ENCODE measurements at places on chromosomes 11 and 22.

- no peak for DNase-seq
Measured at GRCh38 chr11:121522043-121522941, 69.5 kb upstream of the SORL1-AS1 start.

GRCh38 chr11:128905345-128906184 is 14.4 kb downstream of the KCNJ5 start:
- peak; percentile 69 for DNase-seq

- DNase-seq = no peak
Measured at GRCh38 chr11:46012185-46012584, 89.7 kb downstream of the LARGE2 start.

DNA sequence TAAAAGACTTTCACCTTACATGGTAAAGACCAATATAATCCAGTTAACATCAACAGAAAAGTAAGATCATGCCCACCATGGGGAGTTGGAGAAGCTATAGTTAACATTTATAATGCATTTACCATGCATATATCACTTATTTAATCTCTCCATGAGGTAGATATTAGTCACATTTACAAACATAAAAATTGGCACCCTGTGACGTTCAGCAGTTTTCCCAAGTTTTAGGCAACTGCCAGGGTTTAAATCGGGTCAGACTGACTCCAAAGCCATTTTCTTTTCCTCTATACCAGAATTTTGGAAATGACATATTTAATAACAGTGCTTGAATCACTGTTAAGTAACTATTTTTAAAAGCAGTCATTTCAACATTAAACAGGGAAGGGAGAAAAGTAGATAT is 266.3 kb downstream of the DDX10 start:
- DNase-seq = no peak

DNA sequence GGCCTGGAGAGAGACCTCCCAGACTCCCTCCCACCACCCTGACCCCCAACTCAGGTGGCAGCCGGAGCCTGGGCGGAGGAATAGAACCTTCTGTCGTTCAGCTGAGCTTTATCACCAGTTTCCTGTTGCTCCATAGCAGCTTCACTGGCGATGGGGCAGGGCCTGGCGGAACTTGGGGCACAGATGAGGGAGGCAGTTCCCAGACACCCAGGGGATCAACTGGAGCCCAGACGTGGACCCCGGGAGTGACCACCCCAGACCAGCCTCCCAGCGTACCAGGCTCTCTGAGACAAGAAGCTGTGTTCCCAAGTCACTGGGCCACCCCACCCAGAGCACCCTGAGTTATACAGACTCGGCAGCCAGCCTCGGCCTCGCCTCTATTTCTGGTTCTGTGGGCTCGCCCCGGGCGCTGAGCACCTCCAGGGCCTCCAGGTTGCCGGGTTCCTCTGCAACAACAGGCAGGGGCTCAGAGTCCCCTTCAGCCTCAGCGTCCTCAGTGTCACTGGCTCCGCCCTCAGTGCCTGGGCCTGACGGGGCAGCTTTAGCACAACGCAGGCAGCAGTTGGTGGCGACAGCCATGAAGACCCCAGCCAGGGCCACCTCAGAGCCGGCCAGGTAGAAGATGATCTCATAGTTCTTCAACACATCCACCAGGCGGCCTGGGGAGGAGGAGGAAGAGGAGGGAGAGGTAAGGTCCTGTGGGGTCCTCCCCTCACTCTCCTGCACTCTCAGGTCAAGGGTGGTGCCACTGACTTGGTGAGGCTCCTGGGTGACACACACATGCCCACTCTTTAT is 5.7 kb downstream of the SLC16A8 start:
- no peak for DNase-seq

DNA sequence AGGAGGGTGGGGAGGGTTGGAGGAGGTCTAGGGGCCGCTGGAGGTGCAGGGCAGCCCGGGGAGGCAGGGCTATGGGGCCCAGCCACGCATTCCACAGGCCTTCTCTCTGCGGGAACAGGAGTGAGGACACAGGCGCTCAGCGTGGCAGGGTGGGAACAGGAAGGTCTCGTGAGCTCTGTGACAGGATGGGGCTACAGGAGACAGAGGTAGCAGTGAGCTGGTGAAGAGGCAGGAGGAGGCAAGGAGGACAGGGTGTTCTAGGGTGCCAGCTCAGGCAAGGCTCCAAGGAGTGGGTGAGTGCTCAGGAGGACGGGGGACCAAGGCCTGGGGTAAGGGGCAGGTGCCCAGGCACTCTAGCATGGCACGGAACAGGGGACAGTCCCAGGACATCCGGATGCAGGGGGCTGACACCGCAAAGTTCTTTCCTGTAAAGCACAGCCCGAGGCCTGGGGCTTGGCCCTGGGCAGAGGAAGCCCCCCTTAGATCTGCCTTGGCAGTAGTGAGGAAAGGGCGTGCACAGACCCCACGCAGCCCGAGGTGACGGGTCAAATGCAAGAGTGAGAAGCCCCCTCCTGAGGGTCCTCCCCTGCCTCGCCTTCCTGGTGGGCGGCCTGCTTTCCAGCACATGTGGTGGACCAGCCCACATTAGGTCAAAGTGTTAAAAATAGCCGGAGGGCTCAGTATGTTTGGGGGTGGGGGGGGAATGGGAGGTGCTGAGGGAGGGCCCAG is 4.7 kb upstream of the NEAT1 start:
- DNase-seq = peak; percentile 56

DNA sequence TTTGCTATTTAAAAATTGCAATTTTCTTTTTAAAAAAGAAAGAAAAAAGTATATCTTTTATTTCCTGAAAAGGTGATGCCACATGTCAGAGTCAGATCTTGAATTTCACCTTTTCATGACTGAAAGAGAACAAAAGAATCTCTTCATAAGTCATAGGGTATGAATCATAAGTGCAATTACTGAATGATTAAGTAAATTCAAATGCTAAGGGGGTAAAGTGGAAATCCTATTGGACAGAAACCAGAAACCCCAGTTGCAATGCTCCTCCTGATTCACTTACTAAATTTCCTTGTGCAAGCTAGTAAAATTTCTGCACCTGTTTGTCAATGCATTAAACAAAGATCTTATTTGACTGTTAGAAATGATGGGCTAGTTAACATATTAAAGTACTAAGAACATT is 8.2 kb upstream of the PRRG4 start:
- DNase-seq = no peak

GRCh38 chr11:77406396-77406795 is 67.5 kb downstream of the PAK1 start:
- DNase-seq = no peak

GRCh38 chr11:94857337-94857736 is 89.2 kb downstream of the AMOTL1 start:
- DNase-seq = peak; percentile 4

GRCh38 chr22:28074526-28074925 is 155.5 kb upstream of the PITPNB start:
- DNase-seq = no peak

- peak; percentile 35 for DNase-seq
Measured at GRCh38 chr11:83159902-83160865, 3.3 kb downstream of the PCF11 start.

GRCh38 chr11:110529043-110529442 is 99.3 kb downstream of the FDX1 start:
- peak; percentile 42 for DNase-seq

DNA sequence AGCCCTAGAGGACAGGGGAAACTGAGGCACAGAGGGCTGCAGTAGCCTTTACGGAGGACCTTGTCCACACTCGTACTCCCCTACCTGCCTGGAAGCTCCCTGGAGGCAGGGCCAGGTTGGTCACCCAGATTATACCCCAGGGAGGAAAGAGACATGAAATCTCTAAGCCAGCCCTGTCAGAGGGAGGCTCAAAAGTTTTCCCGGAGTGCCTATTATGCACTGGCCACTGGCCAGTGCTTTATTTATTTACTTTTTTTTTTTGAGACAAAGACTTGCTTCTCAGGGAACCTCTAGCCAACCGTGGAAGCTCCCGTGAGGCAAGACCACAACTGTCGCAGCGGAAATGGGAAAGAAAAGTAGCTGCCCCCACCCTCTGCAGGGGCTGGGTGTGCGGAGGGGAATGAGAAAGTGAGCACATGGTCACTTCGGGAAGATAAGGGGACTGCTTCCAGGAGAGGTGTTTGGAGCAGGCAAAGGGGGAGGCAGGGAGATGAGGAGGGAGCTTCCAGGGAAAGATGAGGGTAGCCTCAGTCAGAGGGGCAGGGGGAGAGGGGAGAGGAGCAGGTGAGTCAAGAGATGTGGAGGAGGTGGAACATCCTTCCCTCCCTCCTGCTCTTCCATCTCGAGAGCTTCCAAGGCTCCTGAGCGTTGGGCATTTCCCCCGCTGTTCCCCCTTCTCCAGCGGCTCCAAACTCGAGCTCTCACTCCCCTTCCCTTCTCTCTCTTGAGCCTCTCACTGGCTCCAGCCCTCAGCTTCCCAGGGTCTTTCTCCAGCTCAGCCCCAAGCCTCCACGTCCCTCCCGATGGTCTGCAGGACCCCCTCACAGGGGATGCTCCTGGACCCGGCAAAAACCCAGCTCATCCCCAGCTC is 4.3 kb downstream of the IL2RB start:
- DNase-seq = no peak

GRCh38 chr11:33178443-33179180 is 17.3 kb upstream of the CSTF3 start:
- no peak for DNase-seq

GRCh38 chr22:32733196-32733768 is 68.2 kb upstream of the TIMP3 start:
- DNase-seq = no peak

DNA sequence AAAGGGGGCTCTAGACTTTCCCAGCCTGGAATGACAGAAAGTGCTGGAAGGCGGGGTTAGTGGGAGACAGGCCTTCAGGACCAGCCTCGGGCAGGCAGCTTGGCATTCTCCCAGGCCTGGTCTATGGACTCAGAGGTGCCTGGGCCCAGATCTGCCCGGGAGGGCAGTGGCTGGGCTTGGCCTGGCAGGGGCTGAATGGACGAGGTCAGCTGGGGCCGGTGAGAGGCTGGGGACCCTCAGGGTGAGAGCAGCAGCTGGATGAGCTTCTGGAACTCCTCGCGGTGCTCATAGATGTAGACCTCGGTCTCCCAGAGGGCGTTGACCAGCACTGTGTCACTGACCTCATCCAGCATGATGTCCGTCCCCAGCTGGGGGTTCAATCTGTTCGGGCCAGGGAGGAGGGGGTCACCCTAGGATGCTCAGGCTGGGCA is 1.5 kb upstream of the BAIAP2L2 start:
- DNase-seq = no peak

DNA sequence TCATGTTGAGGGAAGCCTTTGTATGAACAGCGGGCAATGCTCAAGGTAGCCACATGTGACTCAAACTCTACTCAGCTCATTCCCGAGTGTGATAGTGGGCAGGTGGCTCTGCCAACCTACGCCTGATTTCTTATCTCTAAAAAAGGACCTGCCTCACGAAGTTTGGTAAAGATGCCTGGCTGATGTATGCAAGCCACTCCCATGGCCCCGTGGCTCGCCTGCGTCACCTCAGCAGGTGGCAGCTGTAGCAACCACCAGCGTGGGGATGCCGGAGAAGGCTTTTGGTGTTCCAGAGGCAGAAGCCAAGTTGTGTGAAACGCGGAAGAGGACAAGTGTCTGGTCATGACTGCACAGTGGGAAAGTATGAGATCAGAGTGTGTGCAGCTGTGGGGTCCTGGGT is 5.4 kb downstream of the FADS2 start:
- no peak for DNase-seq

DNA sequence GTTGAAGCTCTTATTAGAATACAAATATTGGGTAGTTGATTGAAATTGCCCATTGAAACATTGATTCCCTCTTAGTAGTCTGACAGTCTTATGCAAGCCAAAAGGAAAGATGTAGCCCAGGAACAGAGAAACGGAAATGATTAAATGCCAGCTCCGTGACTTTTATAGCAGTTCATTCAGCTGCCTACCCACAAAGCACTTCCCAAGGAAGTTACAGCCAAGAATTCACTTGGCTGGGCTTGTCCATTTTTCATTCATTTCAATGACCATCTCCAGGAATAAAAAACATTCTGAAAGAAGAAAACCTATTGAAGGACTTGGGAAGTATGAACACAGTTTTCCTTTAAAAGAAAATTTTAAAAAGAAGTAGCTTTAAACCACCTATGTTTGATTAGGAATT is 62.0 kb downstream of the NCAM1 start:
- no peak for DNase-seq

DNA sequence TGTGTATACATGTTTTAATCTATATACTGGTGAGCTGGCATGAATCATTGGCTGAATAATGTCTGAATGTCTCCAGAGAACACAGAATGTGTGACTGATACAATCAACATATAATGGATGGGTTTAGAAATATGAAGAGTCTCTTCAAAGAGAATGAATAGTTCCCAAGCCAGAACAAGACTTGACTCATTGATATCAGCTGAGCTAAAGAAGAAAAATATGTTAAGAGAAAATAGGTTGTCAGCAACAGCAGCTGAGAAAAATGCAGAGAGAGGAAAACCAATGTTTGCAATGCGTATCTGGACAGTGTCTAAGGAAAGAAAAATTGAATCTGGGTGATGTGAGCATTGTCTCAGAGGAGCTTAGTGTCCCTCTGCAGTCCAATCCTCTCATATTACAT is 1281.8 kb upstream of the TENM4 start:
- no peak for DNase-seq

DNA sequence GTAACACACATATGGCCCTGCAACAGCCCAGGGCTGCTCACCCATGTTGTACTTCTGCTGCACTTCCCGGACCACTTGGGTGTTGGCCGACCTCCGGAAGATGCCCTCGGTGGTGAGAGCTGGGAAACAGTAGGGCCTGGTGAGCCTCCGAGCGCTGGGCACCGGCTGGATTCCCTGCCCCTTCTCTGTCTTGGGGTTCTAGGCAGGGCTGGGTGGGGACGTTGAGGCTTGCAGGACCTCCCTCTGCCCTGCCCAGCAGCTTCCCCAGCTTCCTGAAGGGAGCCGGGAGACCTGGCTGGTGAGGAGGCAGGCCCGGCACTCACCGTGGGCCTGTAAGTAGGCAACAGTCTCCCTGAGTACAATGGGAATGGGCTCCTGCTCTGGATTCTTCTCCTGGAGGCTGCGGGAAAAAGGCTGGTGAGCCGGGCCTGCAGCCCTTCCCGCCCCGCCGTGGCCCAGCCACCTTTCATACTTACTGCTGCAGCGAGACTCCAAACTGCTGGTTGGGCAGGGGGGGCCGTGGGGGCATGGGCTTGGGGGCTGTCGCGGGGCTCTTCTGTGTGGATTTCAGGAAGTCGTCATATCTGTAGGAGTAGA is 20.2 kb downstream of the ARHGAP1 start:
- no peak for DNase-seq

- DNase-seq = peak; percentile 42
Measured at GRCh38 chr22:17797721-17798559, 23.7 kb upstream of the BID start.

- DNase-seq = no peak
Measured at GRCh38 chr11:36108881-36109589, 165.2 kb downstream of the LDLRAD3 start.

- no peak for DNase-seq
Measured at GRCh38 chr22:17791196-17791595, 16.9 kb upstream of the BID start.
